Jurkat, Clone E6-1 (cell line): ENCODE measurements at places on chromosomes 13 and 19.
A peak's percentile ranks its signal among the peaks of the same experiment; 100 is the strongest.

- DNase-seq, result peak; percentile 45
Measured at GRCh38 chr19:18915639-18916038, 3.5 kb downstream of the COPE start.

DNA sequence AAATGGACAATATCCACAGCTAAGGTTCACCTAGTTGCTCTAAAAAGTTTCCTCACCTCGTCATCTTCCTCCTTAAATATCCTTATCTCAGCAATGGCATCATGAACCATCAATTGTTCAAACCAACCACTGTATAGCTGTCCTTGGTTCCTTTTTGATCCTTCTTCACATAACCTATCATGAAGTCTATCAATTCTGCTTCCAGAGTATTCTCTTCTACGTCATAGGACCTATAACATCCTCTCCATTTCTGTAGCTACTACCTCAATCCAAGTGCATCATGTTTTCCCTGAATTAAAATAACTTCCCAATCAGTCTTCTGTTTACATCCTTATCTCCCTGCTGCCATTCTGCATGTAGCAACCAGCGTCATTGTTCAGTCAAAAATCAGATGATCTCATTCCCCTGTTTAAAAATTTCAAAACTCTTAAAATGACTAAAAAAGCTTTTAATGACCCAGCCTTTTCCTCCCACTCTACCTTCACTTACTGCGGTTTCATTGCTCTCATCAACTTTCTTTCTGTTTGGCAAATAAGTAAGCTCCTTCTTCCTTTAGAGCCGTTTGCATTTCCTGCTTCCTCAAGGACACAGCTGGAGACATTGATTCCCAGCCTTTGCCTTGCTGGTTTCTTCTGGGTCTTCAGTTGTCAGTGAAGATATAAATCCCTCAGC lies 223.9 kb upstream of the MIR17HG start:
- no peak for DNase-seq

DNA sequence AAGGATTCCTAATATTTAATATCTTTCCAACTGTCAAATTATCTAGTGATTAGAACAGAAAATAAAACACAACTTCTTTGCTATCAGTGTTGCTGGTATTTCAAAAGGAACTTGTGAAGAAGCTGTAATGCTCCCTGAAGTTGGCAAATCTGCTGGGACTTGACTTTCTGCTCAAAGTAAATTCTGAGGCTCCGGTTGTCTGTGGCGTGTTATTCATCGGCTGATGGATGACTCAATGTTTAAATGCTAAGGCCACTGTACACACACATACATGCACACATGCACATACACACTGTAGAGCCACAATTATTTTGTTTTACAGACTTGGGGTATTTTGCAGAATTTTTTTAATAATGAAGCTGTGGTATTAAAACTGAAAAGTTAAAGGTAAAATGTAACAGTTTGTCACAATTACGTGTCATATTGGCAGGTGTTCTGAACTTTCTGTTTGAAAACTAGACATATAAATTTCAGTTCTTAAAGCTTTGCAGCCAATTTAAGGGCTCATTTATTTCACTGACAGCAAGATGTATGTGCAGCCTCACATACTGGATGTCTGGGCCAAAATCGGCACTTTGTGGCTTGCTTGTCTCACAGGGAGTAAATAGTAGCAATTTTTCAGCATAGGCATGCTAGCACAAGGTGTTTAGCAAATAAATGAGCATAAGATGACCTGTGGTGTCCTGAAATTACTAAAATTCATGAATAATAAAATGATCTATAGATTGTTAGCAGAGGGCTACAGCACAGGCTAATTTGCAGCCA lies 1691.7 kb upstream of the PCDH20 start:
- DNase-seq, result no peak

- peak; percentile 4 for DNase-seq
Measured at GRCh38 chr13:66077132-66077689, 1152.9 kb downstream of the PCDH9 start.

DNA sequence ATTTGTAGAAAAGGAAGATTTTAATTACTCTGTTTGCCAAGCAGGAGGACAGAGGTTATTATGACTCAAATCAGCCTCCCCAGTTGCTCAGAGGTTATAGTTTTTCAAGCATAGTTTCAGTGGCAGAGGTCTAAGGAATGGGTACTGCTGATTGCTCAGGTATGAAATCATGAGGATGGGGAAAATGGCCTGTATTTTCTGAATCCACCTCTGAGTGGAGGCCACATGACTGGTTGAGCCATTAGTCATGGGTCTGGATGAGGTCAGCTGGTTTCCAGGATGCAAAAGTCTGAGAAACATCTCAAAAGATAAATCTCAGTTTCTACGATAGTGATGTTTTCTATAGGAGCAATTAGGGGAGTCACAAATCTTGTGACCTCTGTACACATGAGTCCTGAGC lies 62.8 kb upstream of the CEACAM8 start:
- DNase-seq, result no peak

- DNase-seq, result no peak
Measured at GRCh38 chr19:33868788-33869412, 72.2 kb downstream of the KCTD15 start.

DNA sequence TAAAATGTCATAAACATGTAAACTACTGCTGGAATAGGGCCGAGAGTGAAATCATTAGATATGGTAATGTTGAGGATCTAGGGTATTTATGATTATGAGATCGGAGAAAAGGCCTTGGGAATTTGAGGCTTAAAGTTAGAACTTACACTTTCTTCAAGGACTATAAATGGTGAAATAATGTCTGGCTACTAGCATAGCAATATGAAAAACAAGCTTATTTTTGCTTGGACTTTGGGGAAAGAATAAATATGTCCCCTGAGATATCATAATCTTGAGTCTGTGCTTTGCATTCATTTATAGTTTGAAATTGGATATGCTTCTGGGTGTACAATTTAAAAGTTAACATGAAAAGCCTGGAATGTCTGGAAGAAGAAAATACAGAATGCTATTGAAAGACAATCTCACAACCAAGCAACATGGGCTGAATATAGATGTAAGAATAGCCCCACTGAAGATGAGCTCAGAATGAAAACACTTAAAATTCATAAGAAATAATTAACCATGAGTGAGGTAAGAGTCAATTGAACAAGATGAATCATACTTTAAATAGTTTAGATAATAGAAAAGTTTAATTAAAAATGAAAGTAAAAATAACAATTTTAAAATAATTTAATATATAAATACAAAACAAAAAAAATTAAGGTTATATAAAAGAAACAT lies 1555.4 kb upstream of the MIR17HG start:
- DNase-seq, result no peak

- no peak for DNase-seq
Measured at GRCh38 chr19:53157626-53158025, 1.2 kb downstream of the ZNF347 start.

DNA sequence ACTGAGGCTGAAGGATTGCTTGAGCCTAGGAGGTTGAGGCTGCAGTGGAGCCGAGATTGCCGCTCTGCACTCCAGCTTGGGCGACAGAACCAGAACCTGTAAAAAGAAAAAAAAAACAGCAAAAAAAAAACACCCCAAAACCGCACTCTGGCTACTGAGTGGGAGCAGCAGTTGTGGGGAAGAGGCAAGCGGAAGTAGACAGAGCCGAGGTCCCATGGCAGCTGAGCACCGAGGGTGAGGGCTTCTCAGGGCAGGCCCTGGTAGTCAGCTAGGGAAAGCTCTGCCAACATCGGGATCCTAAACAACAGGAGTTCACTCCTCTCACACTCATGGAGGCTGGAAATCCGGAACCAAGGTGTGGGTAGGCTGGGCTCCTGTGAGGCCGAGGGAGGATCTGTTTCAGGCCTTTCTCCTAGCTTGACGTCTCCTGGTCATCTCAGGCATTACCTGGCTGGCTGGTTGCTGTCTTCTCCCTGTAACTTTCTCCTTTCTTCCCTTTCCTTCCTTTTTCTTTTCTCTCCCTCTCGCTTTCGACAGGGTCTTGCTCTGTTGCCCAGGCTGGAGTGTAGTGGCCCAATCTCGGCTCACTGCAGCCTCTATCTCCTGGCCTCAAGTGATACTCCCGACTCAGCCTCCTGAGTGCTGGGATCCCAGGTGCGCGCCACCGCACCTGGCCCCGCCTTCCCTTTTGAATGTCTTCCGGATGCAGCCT lies 15.8 kb upstream of the LATS2 start:
- no peak for DNase-seq

- no peak for DNase-seq
Measured at GRCh38 chr19:33724721-33725060, 72.0 kb upstream of the KCTD15 start.

GRCh38 chr13:52931539-52932431 lies 83.3 kb upstream of the PCDH8 start:
- DNase-seq, result no peak

GRCh38 chr13:97174638-97175037 lies 47.5 kb upstream of the MBNL2 start:
- no peak for DNase-seq

GRCh38 chr13:36630181-36630803 lies 43.5 kb upstream of the SERTM1 start:
- no peak for DNase-seq

DNA sequence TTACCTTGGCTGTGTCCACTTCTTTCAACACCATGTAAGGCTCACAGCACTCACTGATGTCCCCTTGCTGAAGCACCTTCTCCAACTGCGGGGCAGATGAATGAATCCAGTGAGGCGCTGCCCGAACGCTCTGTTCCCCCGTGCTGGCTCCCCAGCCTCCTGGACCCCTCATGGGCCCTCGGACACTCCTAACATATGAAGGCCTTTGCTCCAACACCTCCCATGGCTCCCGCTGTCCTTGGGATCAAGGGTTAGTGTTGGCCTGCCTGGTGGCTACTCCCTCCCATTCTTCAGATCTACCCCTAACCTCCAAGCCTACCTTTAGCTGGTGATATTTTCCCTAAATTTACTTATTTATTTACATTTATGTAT lies 4.4 kb downstream of the ANGPTL8 start:
- DNase-seq, result no peak

DNA sequence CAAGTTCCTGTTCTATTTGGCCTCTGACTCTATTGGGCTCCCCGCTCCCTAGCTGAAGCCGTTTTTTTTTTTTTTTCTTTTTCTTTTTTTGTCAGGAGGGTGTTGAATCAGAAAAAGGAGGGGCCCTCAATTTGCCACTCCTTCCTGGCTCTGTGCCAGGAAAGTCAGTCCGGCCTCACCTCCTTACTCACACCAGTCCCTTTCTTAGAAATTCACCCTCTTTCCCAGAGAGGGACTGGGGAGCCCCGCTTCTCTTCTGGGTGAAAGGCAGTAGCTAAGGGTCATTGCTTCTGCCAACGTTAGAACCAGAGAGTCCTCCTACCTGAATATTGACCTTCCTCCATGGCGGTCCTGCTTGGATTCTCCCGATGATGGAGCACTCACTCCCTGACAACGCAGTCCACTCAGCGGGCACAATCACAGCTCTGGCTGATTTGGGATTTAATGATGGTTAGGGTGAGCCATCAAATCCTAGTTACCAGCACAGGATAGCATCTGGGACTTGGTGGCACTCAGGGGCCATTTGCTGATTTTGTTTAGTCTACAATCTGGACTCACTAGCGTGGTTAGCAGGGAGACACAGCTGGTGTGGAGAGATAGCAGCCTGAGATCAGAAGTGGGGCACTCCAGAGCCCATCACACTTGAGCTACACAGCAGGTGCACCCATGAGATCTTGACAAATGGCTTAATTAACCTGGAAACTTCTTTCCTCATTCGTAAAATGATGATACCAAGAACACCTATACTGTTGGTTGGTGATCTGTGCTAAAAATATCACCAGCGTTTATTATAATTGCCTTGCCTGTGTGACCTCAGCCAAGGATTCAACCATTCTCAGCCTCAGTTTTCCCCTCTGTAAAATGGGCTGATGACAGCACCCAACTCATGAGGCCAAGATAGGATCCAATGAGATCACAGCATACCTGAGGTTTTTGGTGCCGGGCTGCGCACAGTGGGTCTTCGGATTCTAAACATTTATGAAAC lies 2.2 kb downstream of the FCER2 start:
- DNase-seq, result no peak

- DNase-seq, result peak; percentile 72
Measured at GRCh38 chr13:102846261-102847015, 606 bp downstream of the ERCC5 start.

DNA sequence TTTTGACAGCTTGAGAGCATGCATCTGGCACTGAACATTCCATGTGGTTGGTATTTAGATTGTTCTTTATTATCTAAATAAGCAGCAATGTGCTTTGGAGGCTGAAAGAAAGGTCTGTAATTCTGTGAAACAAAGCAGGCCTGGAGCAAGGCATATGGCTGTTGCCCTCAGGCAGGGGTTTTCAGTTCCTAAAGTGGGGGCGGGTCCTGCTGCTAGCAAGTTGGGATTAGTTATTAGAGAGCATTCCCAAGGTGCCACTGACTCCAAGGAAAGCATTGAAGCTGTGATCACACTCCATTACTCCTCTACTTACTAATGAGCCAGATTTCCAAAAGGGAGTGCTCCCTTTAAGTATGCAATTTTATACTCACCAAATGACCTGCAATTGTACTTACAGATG lies 432.2 kb downstream of the OLFM4 start:
- no peak for DNase-seq

DNA sequence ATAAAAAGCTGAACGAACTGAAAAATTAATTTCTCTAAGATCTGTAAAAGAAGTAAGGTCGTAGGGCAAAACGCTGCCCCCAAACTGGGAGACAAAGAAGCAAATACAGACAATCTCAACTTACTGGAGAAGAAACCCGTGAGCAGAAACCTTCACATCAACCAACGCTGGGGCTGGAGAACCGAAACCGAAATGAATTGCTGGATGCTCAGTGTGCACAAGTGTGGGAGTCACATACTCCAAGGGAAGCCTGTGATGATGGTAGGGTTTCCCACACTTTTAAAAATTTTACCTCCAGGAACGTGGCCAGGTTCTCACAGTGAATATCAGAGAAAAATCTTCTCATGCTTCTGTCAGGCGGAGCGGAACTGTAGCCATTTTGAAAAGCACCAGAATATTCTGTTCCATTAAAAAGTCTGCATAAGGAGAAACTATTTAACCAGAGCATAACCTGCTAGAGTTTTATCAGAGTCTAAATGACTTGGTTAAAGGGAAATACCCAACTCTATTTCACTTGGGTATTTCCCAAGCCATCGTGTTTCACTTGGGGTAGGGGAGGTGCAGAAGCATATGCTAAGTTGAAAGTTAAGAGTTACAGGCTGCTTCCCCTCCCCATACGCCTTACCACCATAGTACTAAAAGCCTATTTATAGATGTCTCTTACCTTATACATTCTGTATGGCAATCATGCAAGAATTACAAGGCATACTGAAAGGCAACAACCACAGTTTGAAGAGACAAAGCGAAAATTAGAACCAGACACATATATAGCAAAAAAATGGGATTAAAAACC lies 110.5 kb upstream of the SLITRK1 start:
- DNase-seq, result no peak

- no peak for DNase-seq
Measured at GRCh38 chr19:46294494-46294893, 2.3 kb upstream of the HIF3A start.

GRCh38 chr13:112686987-112687386 lies 2.9 kb upstream of the ATP11A start:
- DNase-seq, result no peak

DNA sequence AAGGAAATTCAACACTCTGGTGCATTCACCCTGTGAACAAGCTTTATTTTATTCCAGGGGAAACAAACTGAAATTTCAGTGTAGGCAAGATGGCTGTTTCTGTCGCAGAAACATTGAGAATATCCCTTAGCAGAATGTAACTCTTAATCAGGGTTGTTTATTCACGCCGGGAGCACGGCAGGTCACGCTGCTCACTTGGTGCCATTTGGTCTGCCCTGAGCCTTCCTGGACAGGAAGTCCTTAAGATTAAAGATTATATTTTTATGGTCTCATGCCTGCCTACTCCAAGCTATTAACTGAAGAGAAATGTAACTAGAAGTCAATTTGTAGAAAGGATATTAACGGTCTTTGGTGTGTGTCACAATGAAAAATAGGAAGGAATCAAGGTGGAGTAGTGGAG lies 185.3 kb upstream of the ARGLU1 start:
- no peak for DNase-seq
